Bronchial epithelial cell (primary cell): ENCODE measurements at places on chromosomes 5 and 9. TPM values are rescaled to one million over a fixed set of nuclear protein-coding genes. Genes with fewer than 3 reads are reported as not detected.

DNA sequence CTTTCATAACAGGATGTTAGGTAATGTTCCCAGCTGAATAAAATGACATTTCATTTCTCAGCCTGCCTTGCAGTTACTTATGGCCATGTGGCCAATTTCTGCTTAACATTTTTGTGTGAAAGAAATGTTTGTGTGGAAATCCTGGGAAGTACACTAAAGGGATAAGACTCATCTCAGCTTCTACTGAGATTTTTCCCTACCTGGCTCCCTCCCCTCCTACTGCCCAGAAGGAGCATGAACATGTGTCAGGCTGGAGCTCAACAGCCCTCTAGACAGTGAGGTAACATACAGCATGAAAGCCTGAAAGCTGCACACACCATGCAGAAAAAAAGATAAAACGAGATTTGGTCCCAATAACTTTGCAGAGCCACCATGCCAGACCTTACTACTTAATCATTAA, 288.4 kb upstream of the COX7C start:
- DNase-seq: no peak

GRCh38 chr9:108549184-108549583, 306.6 kb downstream of the ACTL7B start:
- DNase-seq: peak; percentile 99

GRCh38 chr9:135301271-135302263, 178.0 kb upstream of the PPP1R26 start:
- no peak for DNase-seq

DNA sequence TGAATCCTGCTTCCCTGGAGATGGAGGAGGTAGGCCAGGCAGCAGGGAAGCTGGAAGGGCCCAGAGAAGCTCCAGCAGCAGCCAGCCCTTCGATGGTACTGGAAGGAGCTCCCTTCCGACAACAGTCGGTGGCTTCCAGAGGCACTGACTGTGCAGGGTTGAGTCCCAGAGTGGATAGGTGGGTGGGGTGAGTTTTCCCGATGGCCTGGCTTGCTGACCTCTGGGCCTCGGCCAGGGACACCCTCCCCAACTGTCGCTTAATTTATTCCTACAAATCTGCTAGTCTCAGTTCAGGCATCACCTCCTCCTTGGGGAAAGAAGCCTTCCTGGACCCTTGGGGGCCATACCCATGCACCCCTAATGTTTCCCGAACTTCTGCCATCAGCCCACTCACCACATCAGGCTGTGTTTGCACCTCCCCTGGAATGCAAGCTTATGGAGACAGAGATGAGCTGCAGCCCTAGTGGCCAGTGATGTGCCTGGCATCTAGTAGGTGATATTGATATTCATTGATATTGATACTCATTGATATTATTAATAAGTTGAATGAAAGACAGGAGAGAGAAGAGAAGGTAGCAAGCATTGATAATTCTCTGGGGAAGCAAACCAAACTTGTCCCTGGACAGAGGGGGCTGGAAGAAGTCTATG, 104.6 kb upstream of the BOD1 start:
- DNase-seq: no peak

GRCh38 chr9:80020530-80020929, 448.8 kb downstream of the TLE4 start:
- no peak for DNase-seq

DNA sequence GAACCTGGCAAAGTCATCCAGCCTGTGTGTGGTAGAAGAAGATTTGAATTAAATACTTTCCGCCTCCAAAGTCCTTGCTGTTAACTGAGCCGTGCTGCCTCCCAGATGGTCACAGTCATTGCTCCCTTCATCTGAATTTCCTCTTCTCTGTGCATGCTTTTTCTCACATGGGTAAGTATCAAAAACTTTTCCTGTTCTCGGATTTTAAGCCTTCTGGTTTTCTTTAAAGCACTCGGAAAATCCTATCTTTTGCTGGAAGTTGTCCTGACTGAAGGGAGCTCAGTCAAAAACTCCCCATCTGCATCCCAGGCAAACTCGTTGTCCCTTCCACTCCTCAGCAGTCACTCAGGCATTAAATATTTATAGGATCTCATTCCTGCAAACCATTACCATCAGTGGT, 290.0 kb upstream of the PIK3R1 start:
- DNase-seq: no peak

DNA sequence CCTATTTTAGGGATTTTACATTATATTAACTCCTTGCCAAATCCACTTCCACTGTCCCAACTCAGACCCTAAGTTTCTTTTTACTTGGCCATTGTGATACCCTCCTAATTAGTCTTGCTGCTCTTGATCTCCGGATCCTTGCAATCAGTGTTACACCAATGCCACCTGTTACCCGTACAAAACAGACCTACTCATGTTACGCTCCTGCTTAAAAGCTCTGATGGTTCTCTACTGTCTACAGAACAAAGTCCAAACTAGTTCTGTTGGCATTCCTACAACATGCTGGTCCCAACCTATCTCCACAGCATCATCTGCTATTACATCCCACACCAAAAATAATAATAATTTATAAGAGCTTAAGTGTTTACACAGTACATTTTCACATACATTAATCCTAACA, 9.8 kb downstream of the ECPAS start:
- DNase-seq: no peak

GRCh38 chr5:1190837-1191239, 10.6 kb upstream of the SLC6A19 start:
- no peak for DNase-seq

DNA sequence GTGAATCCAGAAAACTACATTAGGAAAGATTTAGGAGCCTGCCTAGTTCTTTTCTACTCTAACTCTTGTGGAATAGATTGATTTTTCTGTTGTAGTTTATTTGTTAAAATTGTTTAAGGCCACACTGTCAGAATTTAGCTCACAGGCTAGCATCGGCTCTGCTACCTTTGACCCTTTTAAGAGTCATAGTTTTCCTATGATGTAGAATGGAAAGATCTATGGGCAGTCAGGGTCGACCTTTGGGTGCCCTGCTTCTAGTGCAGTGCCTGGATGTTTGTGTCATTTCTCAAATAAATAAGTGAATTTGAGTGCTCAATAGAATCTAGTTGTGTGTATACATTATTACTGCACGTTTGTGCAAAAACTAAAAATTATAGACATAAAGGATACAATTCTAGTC, 38.7 kb downstream of the BASP1 start:
- DNase-seq: no peak

GRCh38 chr5:13328316-13328715, 616.2 kb downstream of the DNAH5 start:
- DNase-seq: no peak

DNA sequence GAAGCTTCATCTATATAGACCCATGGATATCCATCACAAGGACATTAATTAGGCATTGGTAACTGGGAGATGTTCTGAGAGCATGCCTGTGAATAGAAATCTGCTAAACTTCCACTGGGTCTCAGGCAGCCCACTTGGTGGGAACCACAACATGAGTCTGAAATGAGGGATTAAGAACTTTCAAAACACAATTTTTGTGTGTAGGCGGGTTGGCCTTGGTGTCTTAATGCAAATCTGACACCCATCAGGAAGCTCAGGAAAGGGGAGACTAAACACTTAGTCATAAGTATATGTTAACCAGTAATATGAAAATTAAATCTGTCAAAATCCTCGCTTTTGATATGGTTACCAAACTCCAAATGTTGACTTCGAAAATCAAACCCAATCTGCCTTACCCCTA, 113.2 kb downstream of the FANCC start:
- DNase-seq: no peak

GRCh38 chr5:145483212-145483611, 351.9 kb downstream of the PRELID2 start:
- DNase-seq: peak; percentile 93

GRCh38 chr5:13186177-13186576, 758.3 kb downstream of the DNAH5 start:
- DNase-seq: no peak

DNA sequence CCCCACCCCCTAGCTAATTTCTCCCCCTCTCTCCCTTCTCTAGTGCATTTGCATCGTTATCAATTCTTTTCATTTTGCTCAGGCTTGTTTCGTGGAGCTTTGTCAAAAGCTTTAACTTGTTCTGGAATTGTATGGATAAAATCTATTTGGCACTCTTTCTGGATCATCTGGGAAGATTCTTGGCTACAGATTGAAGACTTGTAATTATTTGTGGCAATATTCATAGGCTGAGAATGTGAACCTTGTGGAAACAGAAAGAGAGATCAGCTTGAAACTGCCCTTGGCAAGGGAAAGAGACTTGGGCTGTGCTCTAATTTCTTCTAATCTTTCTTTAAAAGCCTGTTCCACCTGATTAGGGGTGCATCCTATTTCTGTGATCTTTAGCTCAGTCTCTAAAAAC, 340.6 kb upstream of the DAB2 start:
- no peak for DNase-seq

DNA sequence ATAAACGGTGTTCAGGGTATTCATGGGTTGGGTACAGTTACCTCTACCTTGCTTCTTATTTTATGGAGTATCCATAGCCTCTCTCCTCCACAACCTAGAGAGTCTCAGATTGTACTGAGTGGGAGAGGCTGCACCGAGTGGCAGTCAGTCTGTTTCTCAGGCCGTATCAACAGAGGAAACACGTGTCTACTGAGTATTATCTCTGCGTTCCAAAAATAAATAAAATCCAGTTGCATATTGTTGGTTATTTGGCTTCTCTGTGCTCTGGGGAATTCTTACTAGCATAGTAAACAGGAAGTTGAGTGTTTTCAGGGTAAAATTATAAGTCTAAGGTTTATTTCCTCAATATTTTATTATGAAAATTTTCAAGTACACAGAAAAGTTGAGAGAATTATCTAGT, 231.0 kb downstream of the ARHGEF28 start:
- DNase-seq: no peak

GRCh38 chr9:97985058-97985861, 2.1 kb downstream of the ANP32B start:
- peak; percentile 18 for DNase-seq

DNA sequence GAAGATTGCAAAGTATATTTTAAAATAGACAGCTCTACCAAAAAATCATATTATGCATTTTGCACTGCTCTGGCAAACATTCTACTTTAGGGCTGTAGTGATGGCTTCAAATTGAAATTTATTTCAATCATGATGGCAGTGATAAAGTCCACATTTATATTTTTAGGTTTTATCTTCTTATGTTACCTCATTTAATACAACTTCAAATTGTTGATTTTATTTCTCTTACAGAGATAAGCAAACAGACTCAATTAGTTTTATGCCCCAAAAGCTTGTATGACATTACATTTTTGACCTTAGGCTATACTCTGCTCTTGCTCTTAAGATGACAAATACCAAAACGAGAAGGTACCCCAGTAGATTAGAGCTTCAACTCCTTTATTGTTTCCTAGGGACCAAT, 87.4 kb downstream of the CYLC2 start:
- DNase-seq: no peak

DNA sequence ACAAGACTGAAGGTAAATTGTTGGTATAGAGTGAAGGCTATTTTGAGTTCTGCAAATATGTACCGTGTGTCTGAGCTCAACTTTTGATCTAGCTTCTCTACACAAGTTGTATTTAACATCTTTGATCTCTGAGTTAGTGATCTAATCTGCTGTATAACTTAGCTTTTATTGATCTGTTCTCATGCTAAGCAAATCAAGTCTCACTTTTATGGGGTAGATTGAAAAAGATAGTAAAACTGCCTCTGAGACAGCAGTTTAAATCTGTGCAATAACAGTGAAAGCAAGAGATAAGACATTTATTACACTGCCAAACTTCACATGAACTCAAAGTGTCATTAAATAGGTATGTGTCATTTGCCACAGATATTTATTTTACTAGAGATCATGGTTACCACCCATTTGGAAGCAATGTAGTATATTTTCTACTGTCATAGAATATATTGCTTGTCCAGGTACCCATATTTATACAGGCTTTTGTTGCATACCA, 477.3 kb downstream of the ISL1 start:
- DNase-seq: peak; percentile 4

- DNase-seq: no peak
Measured at GRCh38 chr5:95720094-95720786, 10.9 kb upstream of the RHOBTB3 start.

DNA sequence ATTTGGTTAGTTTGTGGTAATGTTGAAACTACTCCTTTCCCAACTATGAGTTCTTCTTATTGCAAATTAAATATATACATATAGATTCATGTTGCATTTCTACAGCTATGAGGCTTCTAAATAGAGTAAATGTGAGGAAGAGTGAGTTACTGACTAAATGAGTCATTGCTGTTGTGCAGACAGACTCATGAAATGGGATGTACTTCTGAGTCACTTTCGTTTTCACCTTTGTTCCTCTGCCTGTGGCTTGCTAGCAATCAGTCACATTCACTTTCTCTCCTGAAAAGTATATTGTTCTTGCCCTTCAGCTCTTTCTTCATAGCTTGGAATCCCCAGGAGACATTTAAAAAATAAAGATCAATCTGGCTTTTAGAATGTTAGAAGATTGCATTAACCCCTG, 295.5 kb upstream of the SMC2 start:
- DNase-seq: peak; percentile 88

GRCh38 chr5:127428748-127429147, 88.7 kb upstream of the PRRC1 start:
- DNase-seq: no peak

GRCh38 chr9:71042448-71042990, 78.9 kb downstream of the TRPM3 start:
- DNase-seq: no peak

GRCh38 chr9:82668689-82669199, 394.2 kb downstream of the RASEF start:
- no peak for DNase-seq

Gene CMYA5
- total RNA-seq: 0.26 and 0.77 TPM in 2 replicates

Gene MED27
- total RNA-seq: 10.5 and 19.3 TPM in 2 replicates

Gene ARSI
- 5.4 and 5.8 TPM in 2 replicates for total RNA-seq

Gene MYMK
- total RNA-seq: not detected in 2 replicates

Gene KIAA1191
- total RNA-seq: 54.2 and 70.2 TPM in 2 replicates

Gene C5orf34
- total RNA-seq: 0.53 and 1.3 TPM in 2 replicates

Gene PBX3
- 6.3 and 10.6 TPM in 2 replicates for total RNA-seq

Gene APBA1
- total RNA-seq: under 0.01 and 0.38 TPM in 2 replicates

Gene AQP3
- total RNA-seq: 47.7 and 363 TPM in 2 replicates

Gene KCNMB1
- not detected in 2 replicates for total RNA-seq
